Activated CD4-positive, alpha-beta T cell treated with anti-CD3 and anti-CD28 coated beads for 1 hour (primary cell): ENCODE measurements at places on chromosomes 16 and 17.
A peak's percentile ranks its signal among the peaks of the same experiment; 100 is the strongest.

- no peak for DNase-seq
These were observed 10.3 kb upstream of the TNS4 start for GRCh38 chr17:40511667-40512220.

GRCh38 chr16:51666821-51667220 lies 515.8 kb upstream of the SALL1 start:
- no peak for DNase-seq

GRCh38 chr17:1490643-1491442 lies 1.6 kb downstream of the MYO1C start:
- peak; percentile 42 for DNase-seq

- peak; percentile 39 for DNase-seq
These were observed 43.8 kb upstream of the TOB1 start for GRCh38 chr17:50909765-50910605.

DNA sequence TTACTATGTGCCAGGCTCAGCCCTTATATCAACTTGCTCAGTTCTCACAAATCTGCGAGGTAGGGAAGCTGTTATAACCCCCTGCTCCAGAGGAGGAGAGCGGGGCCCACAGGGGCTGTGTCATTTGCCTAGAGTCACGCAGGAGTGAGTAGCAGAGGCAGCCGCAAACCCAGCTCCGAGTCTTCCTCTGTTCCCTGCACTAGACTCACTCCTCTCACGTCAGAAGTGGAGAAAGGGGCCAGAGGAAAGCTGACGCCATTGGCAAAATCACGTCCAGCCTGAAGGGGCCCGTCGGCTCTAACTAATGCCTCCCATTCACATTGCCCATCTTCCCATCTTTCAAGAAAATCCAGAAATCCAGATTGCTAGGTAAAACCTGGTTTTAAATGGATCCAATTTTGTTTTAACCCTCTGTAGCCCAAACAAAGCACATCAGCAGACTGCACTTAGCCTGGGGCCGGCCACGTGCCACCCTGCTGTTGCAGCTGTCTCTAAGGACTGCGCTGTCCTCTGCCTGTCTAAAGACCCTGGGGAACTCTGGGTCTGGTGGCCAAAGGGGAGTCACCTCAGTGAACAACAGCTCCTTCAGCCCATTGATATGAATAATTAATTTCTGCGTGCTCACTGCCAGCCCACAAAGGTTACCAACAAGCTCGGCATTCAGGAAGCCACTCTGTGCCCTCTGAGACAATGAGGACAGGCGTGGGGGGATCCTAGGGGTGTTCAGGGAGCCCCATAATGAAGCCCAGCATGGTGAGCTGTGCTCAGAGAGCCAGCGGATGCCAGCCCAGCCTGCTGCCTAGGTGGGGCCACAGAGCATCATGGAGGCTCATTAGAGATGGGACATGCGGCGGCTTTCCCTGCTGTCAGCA lies 36.7 kb upstream of the ABR start:
- DNase-seq: no peak
